ENCODE measurements at places on chromosomes 7 and 10.

DNA sequence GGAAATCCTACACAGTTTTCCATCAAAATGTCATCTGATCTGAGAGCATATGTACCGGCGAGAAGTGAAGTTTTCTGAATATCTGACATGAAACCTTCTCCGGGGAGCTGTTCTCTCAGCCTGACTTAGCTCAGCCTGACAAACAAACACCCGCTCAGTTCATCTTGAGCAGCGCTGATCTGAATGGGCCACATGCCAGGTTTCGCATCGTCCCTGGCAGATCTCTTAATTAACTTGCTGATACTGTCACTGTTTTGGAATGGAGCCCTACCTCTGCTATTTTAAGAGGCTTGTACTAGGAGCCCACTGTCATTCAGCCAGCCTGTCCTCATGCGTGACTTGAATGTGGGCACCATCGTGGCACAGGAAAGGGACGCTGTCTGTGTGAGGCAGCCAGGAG lies 109.2 kb downstream of the STRA8 start:
- DNase-seq: no peak

DNA sequence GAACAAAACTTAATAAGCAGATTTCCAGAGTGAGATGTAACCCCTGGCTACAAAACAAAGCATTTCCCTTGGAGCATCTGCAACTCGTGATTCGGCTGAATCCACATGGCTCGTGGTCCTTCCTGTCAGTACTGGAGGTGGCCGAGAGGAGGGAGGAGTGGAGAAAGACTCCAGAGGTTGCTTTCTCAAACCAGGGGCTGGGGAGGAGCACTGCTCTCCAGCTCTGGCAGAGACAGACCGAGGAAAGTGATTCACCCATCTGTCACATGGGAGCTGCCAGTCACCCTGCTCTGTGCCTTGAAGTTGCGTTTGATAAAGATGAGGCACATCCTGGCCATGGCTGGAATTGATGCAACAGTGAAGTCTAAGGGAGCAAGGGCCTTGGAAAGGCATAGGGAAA lies 72.7 kb downstream of the COL13A1 start:
- peak; percentile 42 for DNase-seq

DNA sequence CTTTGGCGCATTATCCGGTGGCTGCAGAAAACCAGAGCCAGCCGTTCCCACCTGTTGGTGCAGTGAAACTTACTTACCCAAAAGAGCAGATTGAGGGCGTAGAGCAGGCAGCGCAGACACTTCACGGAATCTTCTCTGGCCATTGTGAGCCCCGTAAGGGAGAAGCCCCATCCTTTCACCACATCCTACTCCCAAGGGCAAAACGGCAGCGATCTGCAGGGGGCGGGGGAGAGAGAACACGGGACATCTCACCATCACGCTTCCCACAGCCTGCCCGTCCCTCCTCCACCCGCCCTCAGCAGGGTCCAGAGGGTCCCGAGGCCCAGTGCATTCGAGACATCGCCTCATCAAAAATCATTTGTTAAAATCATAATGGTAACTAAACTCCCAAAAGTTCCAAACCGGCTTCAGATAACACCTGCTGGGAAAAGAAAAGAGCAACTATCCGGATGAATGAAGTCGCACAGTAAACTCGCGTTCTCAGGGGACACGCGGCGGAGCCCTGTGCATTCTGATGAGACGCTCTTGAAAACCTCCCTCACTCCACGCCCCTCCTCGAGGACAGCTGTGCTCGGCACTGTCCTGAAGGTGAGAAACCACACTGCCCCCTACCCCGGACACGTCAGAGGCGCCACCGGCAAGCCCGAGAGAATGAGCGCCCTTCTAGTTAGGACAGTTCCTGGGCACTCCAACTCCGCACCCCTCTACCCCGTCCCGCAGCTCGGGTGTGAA lies 1.2 kb downstream of the TSPAN12 start:
- DNase-seq: peak; percentile 10

- no peak for DNase-seq
Observed at GRCh38 chr7:133693281-133693680, 433.9 kb upstream of the LRGUK start.

DNA sequence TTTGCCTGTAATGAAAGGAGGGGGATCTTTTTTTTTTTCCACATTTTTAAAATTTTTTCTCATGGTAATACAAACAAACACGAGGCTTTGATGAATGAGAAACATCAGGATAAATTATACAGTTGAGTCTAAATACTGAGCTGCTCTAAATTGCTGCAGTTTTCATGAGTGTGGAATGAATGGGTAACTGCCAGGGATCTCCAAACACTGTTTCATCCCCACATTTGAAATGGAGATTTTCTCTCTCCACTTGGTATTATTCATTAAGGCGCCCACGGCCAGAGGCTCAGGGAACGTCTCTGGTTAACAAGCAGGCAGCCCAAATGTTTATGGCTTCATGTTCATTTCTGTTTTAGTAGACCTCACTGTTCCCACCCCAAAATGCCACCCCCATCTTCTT lies 717.1 kb downstream of the GRID1 start:
- no peak for DNase-seq

DNA sequence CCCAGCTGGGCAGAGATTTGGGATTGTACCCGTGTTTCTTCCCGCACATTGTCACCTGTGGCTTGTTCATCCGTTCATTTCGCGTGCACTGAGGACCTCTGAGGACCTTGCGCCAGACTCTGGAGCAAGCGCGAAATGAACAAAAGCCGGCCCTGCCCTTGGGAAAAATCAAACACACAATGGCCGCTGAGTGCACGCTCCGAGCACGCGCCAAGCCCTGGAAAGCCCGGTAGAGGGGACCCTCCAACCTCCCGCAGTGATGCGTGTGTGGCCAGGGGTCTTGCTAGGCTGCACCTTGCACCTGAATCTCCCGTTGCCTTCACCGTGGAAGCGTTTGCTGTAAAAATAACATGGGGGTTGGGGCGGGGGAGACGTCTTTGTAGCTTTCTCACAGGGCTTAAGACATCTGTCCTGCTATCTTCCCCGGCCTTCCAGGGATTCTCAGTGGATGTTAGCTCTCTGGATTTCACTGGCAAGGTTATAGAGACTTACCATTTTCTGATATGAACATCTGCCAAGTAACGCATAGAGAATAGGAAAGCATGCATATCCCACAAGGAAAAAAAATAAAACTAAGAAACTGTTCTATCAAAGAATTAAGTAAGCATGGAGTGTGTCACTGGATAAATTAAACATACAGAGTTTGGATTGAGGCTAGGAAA lies 37.3 kb downstream of the ZNF777 start:
- no peak for DNase-seq

Data from astrocyte of the spinal cord (primary cell).